Caco-2 (cell line): ENCODE measurements at places on chromosomes 2 and 18.

- DNase-seq, result no peak
- H3K4me3 ChIP-seq, result no peak overlapping the region
- H3K27ac ChIP-seq, result no peak overlapping the region
These were observed 1408.2 kb upstream of the PIK3C3 start for GRCh38 chr18:40546875-40547274.

DNA sequence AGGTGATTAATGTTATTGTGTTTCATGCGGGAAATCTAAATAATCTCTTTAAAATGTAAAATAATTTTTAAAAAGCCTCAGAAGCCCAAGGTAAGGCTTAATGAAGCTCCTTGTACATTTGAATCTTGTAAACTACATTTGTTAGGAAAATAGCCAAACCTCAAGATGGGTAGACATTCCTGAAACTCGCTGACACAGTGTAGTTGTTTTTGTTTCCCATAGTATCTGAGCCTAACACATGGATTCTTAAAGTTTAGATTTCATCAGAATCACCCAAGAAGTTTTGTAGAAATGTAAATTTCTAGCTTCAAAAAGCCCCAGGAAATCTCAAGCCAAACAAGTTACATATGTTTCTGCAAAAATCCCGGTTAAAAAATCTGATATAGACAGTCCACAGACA is 1221.1 kb upstream of the ACVR2A start:
- no peaks in the 10 kb centered on the region for H3K36me3 ChIP-seq
- no peak overlapping the region for H3K4me3 ChIP-seq
- H3K27me3 ChIP-seq, result no peaks in the 10 kb centered on the region
- no peaks in the 10 kb centered on the region for H3K4me1 ChIP-seq

- H3K27ac ChIP-seq, result no peak overlapping the region
- no peak overlapping the region for H3K4me3 ChIP-seq
- H3K36me3 ChIP-seq, result no peaks in the 10 kb centered on the region
- peaks cover 12% of the 10 kb centered on the region for H3K4me1 ChIP-seq
- no peaks in the 10 kb centered on the region for H3K27me3 ChIP-seq
- DNase-seq, result no peak
These were observed 19.9 kb upstream of the FAM98A start for GRCh38 chr2:33619028-33619427.

DNA sequence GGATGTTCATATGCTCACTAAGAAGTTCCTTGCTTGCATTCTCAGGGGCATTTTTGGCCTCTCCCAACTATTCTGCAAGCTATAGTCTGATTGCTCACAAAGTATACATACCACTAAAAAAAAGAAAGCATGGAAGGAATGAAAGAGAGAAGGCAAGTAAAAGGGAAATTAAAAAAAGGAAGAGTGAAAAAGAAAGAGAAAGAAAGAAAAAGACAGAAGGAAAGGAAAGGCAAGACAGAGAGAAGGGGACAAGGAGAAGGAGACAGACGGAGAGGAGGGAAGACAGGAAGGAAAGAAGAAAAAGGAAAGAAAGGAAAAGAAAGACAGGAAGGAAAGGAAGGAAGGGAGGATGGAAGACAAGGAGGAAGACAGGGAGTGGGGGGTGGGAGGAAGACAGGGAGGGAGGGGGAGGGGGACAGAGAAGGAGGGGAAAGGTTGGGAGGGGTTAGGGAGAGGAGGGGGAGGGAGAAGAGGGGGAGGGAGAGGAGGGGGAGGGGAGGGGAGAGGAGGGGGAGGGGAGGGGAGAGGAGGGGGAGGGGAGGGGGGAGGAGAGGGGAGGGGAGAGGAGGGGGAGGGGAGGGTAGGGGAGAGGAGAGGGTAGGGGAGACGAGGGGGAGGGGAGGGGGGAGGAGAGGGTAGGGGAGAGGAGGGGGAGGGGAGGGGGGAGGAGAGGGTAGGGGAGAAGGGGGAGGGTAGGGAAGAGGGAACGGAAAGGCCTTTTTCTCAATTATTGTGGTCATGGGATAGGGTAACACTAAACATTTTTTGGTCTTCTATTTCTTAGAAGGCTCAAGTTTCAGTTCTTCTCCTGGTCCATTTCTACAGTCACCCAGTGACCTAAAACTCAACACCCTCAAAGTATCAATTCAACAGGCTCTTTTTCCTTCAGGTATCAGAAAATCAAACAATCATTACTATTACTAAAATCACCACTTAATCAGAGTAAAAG is 50.7 kb downstream of the CERKL start:
- no peaks in the 10 kb centered on the region for H3K4me1 ChIP-seq
- H3K36me3 ChIP-seq, result no peaks in the 10 kb centered on the region
- no peak for DNase-seq
- H3K4me3 ChIP-seq, result no peak overlapping the region
- no peaks in the 10 kb centered on the region for H3K27me3 ChIP-seq

GRCh38 chr2:203301667-203302066 is 26.5 kb upstream of the ABI2 start:
- no peaks in the 10 kb centered on the region for H3K36me3 ChIP-seq
- no peak for DNase-seq
- no peaks in the 10 kb centered on the region for H3K27me3 ChIP-seq
- H3K4me1 ChIP-seq, result peaks cover 6% of the 10 kb centered on the region; the same call in 1 of the 2 replicates
- no peak overlapping the region for H3K4me3 ChIP-seq
